ENCODE measurements at places on chromosomes 6 and 20. TPM values are rescaled to one million over a fixed set of nuclear protein-coding genes. Genes with fewer than 3 reads are reported as not detected.

Gene CD109
- 25.3 TPM for total RNA-seq

Gene IRF4
- total RNA-seq: 0.34 TPM

Gene SOX18
- total RNA-seq: 1.4 TPM

Gene EEF1A2
- 154 TPM for total RNA-seq

Gene COL21A1
- 0.60 TPM for total RNA-seq

Gene C20orf141
- not detected for total RNA-seq

Gene NKAIN4
- total RNA-seq: 5.2 TPM

Gene NRSN1
- total RNA-seq: not detected

Gene LAMA4
- total RNA-seq: 1.4 TPM

Gene AURKA
- total RNA-seq: 98.8 TPM

Gene AFDN
- 21.8 TPM for total RNA-seq

Gene CST4
- not detected for total RNA-seq

Gene CUL9
- 9.4 TPM for total RNA-seq

Gene SUMO4
- total RNA-seq: not detected

Gene CST3
- total RNA-seq: 396 TPM

All from A549 treated with ZK216348 at 1 μM for 4 hours (cell line).